ENCODE measurements at places on chromosomes 6 and 20.

DNA sequence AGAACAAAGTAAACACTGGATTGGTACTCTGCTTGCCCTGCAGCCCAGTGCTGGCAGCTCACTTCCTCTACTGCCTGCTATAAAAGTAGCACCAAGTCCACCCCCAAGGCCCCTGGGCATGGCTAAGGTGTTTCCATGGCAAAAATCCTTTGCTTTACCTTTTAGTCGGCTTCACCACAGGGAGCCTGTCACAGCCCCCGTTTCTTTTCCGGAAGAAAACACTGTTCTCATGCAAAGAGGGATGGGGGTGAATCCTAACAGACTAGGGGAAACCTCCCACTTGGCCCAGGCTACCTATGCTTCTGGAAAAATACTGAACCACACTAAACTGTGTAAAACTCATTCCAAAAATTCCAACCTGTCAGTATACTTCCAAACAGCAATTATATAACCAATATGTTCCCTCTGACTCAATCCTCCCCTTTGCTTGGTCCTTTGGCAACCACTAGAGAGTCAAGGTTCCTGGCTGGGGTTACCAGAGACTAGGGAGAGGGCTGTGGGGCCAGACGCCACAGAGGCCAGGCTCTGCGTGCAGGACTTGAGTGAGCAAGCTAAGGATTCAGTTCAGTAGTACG, 16.1 kb downstream of the PPIL1 start:
- DNase-seq = no peak

DNA sequence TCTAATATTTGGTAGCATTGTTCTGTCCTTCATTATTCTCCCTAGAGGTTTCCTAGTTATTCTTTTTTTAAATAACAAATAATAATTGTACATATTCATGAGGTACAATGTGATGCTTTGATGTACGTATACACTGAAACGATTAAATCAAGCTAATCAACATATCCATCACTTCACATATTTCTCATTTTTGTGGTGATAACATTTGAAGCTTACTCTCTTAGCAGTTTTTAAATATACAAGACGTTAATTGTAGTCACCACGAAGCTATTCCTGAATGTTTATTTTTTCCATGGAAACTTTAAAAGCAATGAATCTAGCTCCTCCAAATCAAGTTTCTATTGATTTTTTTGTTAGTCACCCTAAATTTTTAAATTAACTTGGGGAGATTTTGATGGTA, 116.5 kb upstream of the PRND start:
- DNase-seq = no peak

- DNase-seq = no peak
Observed at GRCh38 chr6:169858293-169858934, 107.0 kb downstream of the ERMARD start.

DNA sequence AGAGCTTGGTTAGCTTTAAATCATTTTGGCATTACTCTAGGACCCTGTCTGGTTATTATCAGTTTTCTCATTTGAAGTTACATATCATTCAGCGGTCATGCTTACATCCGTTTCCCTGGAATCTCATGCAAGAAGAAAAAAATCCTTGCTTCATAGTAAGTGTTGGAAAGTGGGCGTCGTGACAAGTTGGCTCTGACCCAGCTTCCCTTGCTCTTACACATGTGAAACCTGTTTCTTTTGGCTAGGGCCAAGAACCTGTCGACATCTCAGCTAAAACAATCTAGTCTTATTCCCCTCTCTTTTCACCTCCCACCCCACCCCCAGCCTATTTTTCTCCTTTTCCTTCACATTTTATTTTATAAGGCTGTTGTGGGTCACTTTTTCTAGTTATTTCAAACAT, 45.5 kb downstream of the ANKS1A start:
- DNase-seq = no peak

DNA sequence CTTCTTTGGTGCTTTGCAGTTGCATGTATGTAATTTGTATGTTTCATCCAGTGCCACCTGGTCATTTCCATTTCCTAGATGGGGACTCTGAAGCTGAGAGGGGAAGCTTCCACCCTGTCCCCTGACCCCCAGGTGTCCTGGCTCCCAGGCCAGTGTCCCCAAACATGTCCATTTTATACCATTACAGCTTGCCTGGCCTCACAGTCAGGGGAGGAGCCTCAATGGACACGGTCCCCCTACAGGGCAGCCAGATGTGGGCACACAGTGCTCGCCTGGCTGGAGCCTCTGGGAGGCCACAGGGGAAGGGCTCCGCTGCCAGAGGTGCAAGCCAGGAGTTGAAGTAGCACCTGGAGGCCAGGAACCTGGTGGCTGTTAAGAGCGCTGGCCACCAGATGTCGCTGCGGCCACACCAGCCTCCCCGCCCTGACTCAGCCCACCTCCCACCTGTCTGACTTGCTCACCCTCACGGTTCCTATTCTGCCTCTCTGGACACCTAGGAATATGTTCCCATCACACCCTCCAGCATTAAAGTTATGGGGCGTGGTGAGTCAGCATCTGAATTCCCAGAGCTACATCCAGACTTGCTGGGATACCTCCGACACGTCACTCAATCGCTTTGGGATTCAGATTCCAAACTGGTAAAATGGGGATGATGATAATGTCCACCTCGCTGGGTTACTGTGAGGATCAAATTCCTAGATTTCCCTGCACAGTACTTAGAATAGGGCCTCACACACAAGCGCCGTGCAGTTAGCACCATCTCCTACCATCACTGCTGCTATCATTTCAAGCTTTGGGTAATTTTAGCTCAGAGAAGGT, 107.4 kb downstream of the SULF2 start:
- DNase-seq = peak; percentile 89

GRCh38 chr6:149924933-149925252, 2.0 kb upstream of the RAET1G start:
- no peak for DNase-seq

DNA sequence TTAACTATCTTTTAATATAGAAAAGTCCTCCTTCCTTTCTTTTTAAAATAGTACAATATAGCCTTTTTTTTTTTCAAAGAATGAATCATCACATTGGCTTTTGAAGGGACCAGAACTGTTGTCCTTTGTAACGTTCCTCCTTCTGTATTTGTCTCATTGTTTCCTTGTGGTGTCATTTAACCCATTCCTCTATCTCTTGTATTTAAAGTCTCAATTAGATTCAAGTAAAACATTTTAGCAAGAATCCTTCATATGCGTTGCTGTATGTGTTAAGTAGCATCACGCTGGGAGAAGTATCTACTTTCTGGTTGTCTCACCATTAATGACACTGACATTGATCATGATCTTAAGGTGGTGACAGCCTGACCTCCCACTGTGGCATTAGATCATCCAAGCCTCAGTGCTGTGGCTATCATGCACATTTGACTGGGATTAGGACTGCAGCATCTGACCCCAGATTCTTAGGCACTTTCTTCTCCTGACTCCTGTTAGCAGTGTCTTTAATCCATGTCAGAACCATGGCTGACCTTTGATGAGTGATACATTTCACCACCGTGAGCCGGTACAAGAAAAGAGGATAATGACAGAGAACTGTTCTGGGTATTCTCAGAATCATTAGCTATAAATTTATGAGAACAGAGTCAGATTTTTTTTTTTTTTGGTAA, 67.5 kb upstream of the TFB1M start:
- DNase-seq = no peak

DNA sequence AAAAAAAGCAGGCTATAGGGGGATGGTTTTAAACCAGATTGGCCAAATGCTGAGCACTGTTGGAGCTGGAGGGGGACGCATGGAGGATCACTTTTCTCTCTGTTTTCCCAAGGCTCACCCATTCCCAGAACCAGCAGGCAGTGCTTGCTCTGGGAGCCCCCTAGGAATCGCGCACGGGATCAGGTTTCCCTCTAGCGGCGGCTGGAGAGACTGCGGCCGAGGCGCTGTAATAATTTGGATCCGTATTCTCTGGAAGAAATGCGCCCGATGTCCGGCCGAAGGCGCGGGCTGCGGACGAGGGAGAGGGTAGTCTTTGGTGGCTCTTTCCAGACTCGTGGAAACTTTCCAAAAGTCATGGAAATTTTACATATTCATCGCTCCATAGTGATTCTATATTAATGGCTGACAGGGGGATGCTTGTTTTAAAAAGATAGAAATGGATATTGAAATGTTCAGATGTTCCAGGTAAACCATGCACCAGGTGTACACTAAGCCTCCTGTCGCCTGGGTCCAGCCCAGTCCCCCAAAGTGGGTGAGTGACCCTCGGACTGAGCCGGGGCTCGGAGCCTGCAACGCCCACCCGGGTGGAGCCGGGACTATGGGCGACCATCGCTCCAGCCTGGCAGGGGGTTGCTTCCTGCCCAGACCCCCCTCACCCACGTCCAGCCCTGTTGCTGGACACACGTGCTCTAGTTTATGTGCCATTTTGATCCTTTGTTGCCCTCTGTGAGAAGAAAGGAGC, 78.7 kb upstream of the PHACTR3 start:
- peak; percentile 89 for DNase-seq

DNA sequence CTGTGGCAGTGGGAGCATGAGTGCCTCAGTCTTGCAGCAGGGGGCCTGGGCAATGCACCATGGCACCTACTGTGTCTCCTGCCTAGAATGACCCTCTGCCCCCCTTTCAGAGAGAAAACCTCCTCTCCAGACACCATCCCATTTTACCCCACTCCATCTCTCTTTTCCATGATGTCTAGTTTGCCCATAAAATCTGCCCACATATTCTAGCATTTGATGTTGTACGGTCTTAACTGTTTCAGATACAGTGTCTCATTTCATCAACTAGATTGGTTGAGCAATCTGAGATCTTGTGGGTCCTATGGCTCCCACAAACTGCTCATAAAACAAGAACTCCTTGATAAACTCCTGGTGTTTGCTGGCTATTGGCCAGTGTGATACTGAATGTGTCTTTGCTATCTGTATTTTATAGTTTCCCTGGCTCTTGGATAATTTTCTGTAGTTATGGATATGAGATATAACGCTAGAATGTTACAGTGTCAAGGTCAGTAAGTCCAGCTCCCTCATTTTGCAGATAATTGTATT, 8.1 kb downstream of the PNPLA1 start:
- no peak for DNase-seq

GRCh38 chr6:169832247-169832948, 81.0 kb downstream of the ERMARD start:
- DNase-seq = no peak

DNA sequence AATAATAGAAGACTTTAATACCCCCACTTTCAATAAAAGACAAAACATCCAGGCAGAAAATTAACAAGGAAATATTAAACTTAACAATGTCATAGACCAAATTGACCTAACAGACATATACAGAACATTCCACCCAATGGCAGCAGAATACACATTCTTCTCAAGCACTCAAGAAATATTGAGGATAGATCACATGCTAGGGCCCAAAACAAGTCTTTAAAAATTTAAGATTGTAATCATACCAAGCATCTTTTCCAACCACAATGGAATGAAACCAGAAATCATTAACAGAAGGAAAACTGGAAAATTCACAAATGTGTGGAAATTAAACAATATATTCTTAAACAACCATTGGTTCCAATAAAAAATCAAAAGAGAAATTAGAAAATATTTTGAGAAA, 161.0 kb downstream of the COL12A1 start:
- no peak for DNase-seq

GRCh38 chr6:152977556-152977955, 5.3 kb downstream of the FBXO5 start:
- DNase-seq = no peak

DNA sequence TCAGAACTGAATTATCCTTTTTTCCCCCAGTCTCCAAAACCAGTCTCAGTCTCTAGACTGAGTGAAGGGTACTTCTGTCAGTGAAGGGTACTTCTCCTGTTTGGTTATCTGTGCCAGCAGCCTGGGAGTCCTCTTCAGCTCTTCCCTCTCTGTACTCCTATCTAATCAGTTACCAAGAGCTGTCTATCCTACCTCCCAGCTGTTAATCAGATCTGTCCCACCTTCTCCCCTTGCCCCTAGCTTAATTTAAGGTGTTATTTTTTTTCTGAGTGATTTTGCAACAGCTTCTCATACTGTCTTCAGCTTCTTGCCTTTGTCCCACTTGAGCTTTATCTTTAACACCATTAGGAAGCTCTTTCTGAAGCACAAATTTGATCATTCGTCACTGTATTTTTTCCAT, 491.9 kb upstream of the SOX4 start:
- DNase-seq = no peak

- no peak for DNase-seq
Observed at GRCh38 chr6:107965746-107966145, 7.7 kb upstream of the SEC63 start.

DNA sequence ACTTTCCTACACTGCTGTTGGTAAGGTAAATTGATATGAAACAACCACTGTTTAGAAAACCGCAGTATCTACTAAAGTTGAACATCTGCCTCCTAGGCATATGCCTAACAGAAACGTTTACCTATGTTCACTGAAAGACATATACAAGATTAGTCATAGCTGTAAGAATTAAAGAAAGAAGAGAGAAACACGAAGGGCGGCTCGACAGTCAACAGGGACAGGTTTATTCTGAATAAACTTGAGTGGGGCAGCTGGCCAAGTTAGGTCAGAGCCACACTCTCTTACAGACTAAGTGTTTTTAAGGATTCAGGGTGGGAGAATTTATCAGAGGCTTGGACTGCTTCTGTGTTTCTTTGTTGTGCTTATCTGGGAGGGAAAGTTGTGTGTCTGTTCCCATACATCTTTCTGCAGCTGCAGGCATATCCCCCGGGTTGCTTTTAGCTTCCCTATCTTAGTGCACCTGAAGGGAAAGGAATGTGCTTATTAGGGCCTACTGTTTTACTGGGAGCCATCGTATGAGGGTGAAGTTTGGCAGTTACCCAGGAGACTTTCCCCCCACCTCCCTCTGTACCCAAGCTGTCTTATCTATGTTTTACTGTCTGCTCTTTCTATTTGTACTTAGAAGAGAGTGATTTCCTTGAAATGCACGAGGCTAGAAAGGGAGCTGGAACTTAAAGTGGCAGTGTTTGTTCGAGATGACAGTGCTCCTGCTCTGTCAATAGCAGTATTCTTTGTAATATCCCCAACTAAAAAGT, 20.4 kb downstream of the PROCR start:
- DNase-seq = no peak

- DNase-seq = no peak
Observed at GRCh38 chr6:107699697-107700325, 124.3 kb downstream of the SCML4 start.

- DNase-seq = no peak
Observed at GRCh38 chr20:4833074-4833728, 111.5 kb downstream of the PRND start.

DNA sequence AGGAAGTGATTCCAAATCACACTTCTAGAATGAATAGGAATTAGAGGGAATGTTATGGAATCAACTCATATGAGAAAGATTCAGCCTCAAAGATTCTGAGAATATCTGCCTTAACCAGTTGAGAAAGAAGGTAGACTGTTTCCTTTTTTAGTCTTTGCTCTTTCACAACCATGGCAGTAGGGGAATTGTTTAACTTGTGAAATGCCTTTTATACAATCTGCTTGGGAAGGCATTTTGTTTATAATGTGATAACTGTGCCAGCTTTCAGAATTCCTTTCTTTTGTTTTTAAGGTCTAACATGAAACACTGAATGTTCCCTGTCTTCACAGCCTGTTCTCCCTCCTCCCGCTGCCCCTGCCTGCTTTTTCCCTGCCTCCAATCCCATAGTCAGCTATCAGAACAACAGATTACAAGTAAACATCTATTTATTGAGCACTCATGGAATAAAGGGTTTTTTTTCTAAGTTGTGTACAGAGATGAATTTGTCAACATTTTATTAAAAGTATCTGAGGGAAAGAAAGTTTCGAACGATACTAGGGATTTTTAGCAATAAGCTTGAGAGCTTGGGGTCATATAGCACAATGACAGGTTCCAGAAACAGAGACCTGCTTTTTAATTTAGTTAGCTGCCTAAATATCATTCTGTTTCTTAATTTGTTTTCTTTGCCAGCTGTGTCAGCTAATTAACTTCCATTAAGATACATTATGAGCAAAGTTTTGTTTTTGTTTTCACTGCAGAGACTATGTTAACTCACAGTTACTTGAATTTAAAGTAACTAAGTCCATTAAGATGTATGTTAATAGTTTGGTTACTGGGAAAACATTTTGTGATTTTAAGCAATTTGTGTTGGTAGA, 28.3 kb upstream of the FBXO30 start:
- no peak for DNase-seq
